ENCODE measurements at places on chromosomes 3 and 15. TPM values are rescaled to one million over a fixed set of nuclear protein-coding genes. Genes with fewer than 3 reads are reported as not detected.
A peak's percentile ranks its signal among the peaks of the same experiment; 100 is the strongest.

GRCh38 chr15:35168464-35168863 is 83.4 kb upstream of the NANOGP8 start:
- peak; percentile 55 for DNase-seq

GRCh38 chr15:94086341-94086740 is 145.0 kb upstream of the MCTP2 start:
- no peak for DNase-seq

DNA sequence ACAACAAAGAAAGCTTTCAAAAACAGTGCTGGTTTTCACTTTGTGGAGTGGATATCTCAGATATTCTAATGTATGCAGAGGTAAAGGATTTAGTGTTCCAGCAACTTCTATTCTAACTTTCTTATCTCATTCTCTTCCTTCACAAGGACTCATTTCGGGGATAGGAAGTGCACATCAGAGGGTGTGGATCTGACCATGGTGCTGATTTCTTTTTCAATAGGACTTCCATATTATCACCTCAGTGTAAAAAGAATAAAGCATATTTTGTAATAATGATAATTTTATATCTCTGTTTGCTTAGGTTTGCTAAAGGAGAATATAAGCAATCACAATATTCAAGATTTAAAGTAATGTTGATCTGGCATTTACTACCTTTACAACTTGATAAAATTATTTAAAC is 12.5 kb upstream of the CADM2 start:
- DNase-seq, result no peak

DNA sequence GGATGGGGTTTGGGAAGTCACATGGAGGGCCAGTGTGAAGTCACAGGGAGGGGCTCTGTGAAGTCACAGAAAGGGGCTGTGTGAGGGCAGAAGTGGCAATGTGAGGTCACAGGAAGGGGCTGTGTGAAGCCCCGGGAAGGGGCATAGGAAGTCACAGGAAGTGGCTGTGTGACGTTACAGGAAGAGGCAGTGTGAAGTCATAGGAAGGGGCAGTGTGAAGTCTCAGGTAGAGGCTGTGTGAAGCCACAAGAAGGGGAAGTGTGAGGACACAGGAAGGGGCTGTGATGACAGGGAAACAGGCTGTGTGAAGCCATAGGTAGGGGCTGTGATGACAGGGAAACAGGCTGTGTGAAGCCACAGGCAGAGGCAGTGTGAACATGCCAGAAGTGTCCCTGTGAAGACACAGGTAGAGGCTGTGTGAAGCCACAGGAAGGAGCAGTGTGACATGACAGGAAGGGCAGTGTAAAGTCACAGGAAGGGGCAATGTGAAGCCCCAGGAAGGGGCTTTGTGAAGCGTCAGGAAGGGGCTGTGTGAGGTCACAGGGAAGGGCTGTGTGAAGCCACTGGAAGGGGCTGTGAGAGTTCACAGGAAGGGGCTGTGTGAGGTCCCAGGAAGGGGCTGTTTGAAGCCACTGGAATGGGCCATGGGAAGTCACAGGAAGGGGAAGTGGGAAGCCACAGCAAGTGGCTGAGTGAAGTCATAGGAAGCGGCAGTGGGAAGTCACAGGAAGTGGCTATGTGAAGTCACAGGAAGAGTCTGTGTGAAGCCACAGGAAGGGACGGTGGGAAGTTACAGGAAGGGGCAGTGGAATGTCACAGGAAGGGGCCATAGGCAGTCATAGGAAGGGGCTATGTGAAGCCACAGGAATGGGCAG is 37.1 kb downstream of the GASK1A start:
- no peak for DNase-seq

GRCh38 chr3:152355744-152356665 is 87.3 kb downstream of the MBNL1 start:
- no peak for DNase-seq

DNA sequence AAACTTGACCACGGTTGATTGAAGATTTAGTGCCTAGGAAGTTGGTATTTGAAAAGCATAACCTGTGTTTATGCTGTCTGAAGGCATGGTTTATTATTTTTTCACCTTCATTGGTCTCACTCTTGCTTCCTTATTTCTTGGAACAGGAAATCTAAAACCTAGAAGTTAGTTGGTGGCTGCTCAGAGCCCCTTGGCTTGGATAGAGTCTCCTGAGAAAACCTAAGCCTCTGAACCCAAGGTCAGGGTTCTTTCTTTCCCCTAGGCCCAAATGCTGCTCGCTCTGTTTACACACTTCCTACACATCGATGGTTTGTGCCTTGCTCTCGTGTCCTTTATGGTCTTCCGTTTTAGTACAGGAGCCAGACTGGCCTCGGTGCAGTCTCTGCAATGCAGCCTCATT is 82.2 kb downstream of the TRAK1 start:
- no peak for DNase-seq

GRCh38 chr3:195762611-195763010 is 41.8 kb downstream of the MUC20 start:
- no peak for DNase-seq

GRCh38 chr3:102225407-102226132 is 209.2 kb upstream of the ZPLD1 start:
- DNase-seq, result no peak

GRCh38 chr3:157275832-157276231 is 115.9 kb upstream of the CCNL1 start:
- no peak for DNase-seq

DNA sequence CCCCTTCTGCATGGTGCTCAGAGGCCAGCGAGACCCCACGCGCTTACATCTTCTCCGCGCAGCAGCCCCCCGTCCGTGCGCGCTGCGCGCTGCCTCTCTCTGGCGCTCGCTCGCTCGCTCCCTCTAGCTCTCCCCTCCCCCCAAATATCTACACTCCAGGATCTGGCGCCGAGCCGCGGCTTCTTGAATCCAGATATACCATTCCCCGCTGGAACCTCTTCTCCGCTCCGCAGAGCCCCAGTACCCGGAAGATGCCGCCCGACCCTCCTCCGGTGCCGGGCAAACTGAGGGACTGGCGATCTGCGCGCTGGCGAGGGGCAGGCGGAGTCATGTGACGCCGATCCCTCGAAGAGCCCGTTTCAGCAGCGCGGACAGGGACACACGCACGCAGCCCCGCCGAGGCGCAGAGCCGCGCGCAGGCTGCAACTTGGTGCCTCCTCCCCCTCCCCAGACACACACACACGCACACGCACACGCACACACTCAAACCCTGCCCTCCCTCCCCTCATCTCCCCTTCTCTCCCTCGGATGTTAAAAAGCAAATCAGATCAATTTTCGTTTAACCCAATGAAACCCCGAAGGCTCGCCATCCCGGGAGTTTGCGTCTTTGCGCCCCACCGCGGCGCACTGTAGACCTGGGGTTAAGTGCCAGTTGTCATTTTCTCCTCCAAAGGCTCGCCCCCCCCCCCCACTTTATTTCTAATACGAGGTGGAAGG is at the start of gene RASGRF1:
Gene RASGRF1, minus strand, starts transcription at position 294 of the 717 bp plus-strand sequence. Its CDS starts 282 bp downstream, at position 12.
- peak; percentile 14 for DNase-seq

DNA sequence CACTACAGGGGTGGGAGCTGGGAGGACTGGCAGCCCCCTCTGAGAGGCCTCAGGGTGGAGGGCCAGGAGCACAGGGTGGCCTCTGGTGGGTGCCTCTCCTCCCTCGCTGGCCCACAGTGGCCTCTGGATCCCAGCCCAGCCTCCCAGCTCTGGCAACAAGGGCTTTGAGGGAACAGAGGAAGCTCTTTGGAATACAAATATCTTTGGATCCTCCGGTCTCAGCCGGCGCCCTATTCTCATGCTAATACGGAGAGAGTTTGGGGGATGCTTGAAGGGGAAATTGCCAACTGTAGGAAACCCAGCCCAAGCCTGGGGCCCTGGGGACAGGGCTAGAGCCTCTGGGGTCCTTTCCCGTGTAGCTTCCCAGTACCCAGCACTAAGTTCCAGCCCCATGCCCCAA is 33.4 kb upstream of the INSYN1 start:
- DNase-seq, result no peak

- no peak for DNase-seq
Measured at GRCh38 chr3:10370429-10370828, 49.5 kb upstream of the SEC13 start.

- DNase-seq, result peak; percentile 75
Measured at GRCh38 chr3:22729212-22729611, 473.9 kb upstream of the UBE2E2 start.

GRCh38 chr15:36356978-36357601 is 222.3 kb upstream of the CDIN1 start:
- peak; percentile 11 for DNase-seq

DNA sequence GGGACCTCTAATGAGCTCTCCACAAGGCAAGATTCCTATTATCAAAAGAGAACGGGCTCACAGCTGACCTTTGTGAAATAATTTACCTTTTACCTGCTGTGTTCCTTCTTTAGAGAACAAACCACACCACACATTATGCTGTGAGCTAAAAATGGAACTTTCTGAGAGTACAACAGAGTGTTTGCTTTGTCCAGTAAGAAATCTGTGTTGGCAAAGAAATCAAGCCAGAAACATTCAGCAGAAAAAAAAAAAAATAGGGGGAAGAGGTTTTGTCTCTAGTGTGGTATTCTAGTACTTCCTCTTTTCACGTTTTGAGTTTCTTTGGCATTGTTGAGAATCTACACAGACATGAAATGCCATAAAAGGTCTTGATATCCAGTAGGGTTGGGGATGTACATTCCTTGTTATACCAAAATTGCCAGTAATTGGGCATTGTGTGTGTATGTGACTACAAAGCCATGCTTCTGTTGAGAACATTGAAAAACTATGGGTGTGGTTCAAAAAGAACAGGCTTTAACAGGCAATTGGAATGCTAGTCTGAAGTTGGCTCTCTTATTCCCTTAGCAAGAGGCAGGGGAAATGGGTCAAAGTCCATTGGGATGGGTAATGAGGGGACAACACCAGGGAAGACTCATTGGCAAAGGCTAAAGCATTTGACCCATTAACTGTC is 273.5 kb downstream of the NEK10 start:
- DNase-seq, result no peak

- DNase-seq, result no peak
Measured at GRCh38 chr3:104040896-104041295, 1325.8 kb upstream of the ALCAM start.

GRCh38 chr3:40186508-40186907 is 123.0 kb upstream of the EIF1B start:
- DNase-seq, result no peak

GRCh38 chr3:152742368-152743347 is 92.3 kb upstream of the P2RY1 start:
- DNase-seq, result no peak

GRCh38 chr15:69454953-69455352 is 2.3 kb downstream of the RPLP1 start:
- no peak for DNase-seq

GRCh38 chr3:78562328-78562727 is 1205.5 kb downstream of the ROBO1 start:
- DNase-seq, result no peak

- DNase-seq, result no peak
Measured at GRCh38 chr15:83565138-83565537, 88.8 kb upstream of the ADAMTSL3 start.

DNA sequence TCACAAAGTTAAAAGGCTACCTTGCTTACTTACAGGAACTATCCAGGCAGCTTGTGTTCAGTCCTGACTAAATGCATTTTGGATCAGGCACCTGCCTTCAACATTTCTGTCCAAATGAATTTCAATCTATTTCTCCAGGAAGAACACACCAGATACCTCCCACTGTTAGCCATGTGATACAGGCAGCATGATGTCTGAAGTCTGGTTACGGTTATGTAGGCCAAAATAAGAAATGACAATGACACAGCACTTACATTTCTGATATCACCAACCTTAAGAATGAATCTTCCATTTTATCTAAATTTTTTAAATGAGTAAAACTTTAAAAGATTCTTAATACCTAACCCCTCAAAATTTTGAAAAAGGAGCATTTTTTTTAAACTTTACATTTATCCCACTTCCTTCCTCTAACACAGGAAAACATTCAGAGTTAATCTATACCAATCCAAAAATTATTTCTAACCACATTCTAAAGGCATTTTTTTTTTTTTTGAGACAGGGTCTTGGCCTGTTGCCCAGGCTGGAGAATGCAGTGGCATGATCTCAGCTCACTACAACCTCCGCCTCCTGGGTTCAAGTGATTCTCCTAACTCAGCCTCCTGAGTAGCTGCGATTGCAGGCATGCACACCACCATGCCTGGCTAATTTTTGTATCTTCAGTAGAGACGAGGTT is at the start of gene MAP4:
Gene MAP4, minus strand, starts transcription at position 116 of the 673 bp plus-strand sequence. CDS start 17,556 bp downstream, outside the sequence.
- no peak for DNase-seq

GRCh38 chr3:38169027-38169317 is 3.6 kb downstream of the OXSR1 start:
- DNase-seq, result peak; percentile 67

- DNase-seq, result no peak
Measured at GRCh38 chr15:39666677-39667076, 85.8 kb downstream of the THBS1 start.

GRCh38 chr3:194816748-194817591 is 131.3 kb downstream of the FAM43A start:
- DNase-seq, result no peak

- no peak for DNase-seq
Measured at GRCh38 chr15:92812271-92812670, 87.9 kb upstream of the CHD2 start.

DNA sequence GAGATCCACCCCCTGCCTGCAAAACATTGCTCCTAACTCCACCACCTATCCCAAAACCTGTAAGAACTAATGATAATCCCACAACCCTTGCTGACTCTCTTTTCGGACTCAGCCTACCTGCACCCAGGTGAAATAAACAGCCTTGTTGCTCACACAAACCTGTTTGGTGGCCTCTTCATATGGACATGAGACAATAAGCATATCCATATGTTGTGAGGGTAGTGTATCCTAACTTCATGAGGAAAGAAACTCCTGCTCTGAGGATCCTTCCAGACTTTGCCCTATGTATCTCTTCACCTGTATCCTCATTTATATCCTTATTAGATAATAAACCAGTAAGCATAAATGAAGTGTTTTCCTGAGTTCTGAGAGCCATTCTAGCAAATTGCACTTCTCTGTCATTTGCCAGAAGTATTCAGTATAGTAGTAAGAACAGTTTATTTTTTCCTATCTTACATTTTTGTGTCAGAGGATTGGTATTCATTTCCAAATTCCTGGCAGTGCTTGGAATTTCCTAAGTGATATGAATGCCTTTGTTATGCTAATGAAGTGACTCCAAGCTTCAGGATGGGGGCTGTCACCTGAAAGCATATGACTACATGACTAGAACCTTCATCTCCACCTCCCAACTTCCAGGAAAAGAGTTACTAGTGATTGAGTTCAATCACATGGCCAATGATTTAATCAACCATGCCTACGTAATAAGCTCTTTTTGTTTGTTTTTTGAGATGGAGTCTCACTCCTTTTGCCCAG is 30.2 kb downstream of the TTBK2 start:
- DNase-seq, result peak; percentile 95

- no peak for DNase-seq
Measured at GRCh38 chr3:72797773-72798543, 50.3 kb downstream of the SHQ1 start.

- peak; percentile 73 for DNase-seq
Measured at GRCh38 chr3:64686446-64686908, 1.3 kb downstream of the ADAMTS9 start.

NMNAT3 gene
- 1.6 TPM for total RNA-seq

DAZL gene
- total RNA-seq, result not detected

MPI gene
- total RNA-seq, result 40.1 TPM

SEMA7A gene
- total RNA-seq, result 45.0 TPM

TMC3 gene
- total RNA-seq, result not detected

PP2D1 gene
- not detected for total RNA-seq

STRC gene
- not detected for total RNA-seq

SLC22A13 gene
- 0.21 TPM for total RNA-seq

PRSS50 gene
- not detected for total RNA-seq

RPL22L1 gene
- total RNA-seq, result 331 TPM
